ENCODE measurements at places on chromosomes 4 and X.

- no peak for DNase-seq
Measured at GRCh38 chr4:152283801-152284470, 252.0 kb downstream of the FBXW7 start.

DNA sequence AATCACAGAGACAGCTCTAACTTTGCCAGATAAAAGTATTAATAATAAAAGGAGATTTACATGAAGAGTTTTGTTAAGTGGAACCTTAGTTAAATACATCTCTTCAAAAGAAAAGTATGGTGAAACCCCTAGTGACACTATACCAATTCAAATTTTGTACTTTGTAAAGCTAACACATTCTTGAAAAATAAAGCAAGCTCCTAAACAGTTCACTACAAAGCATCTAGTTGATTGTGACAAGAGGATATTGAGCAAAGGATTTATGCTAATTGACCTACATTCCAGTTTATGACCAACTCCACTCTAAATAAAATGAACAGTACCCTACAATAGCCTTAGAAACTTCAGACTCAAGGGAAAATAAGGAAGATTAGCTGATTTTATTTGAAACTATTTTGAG lies 69.4 kb upstream of the WDR17 start:
- DNase-seq, result no peak

DNA sequence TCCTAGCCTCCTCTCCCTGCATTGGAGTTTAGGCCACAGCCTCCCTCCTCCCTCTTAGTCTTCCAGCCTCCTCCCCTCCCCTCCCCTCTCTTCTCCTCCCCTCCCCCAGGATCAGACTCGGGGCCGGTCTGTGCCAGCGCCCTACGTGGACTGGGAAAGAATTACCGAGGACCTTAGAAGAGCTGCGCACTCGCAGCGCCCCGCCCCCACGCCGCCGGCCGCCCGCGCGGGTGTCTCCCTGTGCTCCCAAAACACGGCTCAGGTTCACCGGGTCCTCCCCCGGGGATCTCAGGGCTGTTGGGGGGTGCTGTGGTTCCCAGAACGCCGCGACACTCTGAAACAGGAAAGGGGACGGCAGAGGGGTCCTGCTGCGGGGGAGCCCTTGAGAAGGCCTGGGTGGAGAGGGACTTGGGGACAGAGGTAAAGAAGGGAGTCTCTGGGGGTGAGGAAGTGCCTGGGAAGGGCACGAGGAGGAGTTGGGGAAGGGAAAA lies 122.3 kb upstream of the TBL1X start:
- peak; percentile 32 for DNase-seq

GRCh38 chr4:96183611-96184010 lies 343.7 kb downstream of the PDHA2 start:
- no peak for DNase-seq

- DNase-seq, result no peak
Measured at GRCh38 chrX:45907786-45908185, 637.4 kb downstream of the ZNF674 start.

- no peak for DNase-seq
Measured at GRCh38 chr4:173146456-173146855, 22.2 kb upstream of the GALNT7 start.

DNA sequence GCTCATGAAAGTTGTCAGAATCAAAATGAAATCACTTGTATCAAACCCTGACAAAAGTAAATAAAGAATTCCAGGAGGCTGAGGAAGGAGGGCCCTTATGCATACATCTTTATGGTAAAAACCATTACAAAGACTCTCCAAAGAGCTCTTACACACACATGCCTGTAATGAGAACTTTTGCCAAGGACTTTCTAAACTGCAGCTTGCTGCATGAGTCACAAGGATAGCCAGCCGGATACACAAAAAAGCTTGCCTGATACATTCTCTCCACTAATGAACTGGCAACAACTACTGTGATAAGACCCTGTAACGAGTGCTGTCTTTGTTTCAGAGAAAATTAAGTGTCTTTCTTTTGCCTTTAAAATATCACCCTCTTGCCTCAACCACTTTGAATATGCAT lies 618.1 kb downstream of the PPP4R3C start:
- DNase-seq, result no peak
